ENCODE measurements at places on chromosomes 6 and 20.

DNA sequence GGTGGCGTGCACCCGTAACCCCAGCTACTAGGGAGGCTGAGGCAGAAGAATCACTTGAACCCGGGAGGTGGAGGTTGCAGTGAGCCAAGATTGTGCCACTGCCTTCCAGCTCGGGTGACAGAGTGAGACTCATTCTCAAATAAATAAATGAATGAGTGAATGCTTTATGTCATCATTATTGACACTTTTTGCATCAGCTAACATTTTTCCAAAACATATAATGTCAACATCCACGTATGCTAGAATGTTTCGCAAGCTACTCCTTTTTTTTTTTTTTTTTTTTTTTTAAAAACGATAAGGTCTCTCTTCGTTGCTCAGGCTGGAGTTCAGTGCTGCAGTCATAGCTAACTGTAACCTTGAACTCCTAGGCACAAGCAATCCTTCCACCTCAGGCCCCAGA, 72.2 kb downstream of the SENP6 start:
- no peak for DNase-seq

DNA sequence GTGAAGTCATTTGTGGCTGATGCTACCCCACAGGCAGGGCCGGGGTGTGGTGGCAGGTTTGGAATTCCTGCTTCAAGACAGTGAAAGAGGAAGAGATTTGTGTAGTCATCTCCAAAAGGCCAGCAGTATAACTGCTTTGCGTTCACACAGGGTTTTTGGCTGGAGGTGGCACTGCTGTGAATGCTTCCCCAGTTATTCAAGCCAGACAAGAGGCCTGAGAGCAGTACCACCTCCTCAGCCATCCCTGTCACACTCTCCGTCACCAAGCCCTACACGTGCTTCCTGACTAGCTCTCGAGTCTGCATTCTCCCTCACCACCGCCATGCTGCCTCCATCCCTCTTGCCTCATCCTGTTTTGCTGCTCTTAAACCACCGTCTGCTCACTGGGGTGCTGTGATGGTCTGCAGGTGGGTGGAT, 23.9 kb downstream of the ARMC2 start:
- no peak for DNase-seq

DNA sequence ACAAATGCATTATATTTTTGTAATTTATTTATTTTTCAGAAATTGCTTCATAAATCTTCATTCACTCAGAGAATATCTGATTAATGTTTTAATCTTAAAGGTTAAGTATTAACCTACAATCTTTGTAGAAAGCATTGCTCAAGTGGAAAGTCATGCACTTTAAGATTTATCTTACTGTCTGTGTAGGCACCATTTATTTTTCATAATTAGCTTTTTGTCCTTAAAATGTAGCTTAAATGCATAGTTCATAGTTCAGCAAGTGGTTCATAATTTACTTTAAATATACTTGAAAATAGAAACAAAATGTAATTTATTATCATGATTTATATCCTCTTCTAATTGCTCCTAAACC, 397.3 kb downstream of the LAMA2 start:
- DNase-seq: no peak

- no peak for DNase-seq
Measured at GRCh38 chr20:52867305-52867704, 104.9 kb upstream of the TSHZ2 start.

DNA sequence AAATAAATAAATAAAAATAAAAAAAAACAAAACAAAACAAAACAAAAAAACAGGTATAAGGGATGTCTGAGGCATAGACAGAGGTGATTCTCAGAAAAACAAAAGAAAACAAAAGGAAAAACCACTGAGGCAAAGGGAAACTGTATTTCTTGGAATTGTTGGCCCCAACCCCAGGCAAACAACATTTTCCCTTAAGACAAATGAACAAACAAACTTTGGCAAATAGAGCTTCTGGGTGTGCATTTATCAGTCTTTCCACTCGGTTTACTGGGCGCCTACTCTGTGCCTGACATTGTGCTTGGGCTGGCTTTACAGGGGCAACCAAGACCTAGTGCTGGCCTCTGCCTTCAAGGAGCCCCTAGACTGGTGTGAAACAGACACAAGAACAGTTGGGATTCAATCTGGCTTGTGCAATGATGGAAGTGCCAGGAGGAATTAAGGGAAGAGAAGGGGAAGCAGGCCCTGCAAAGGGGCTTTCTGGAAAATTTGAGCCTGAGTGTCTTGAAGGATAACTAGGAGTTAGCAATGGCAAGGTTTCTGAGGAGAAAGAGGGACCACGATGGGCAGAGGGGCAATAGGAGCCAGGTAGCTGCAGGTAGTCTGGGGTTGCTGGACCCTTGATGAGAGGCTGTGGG, 33.8 kb upstream of the IER3 start:
- DNase-seq: no peak

- DNase-seq: no peak
Measured at GRCh38 chr20:47355489-47356219, 845 bp downstream of the ZMYND8 start.

GRCh38 chr20:13487202-13487601, 151.5 kb downstream of the TASP1 start:
- DNase-seq: no peak

Measured in SHP77 treated with DMSO at 0.1 percent for 48 hours (cell line).